Cerebellum (tissue), 4 donors: ENCODE measurements at places on chromosomes 6 and 20. TPM values are rescaled to one million over a fixed set of nuclear protein-coding genes. Genes with fewer than 3 reads are reported as not detected.

Gene HDGFL1
- not detected for total RNA-seq

Gene PDE10A
- total RNA-seq: 41.5 TPM

Gene C4B
- total RNA-seq: 8.6 TPM

Gene CCR6
- total RNA-seq: not detected

Gene PAX1
- not detected for total RNA-seq

Gene PNPLA1
- total RNA-seq: not detected

Gene SYTL3
- 2.4 TPM for total RNA-seq
